Mesothelial cell of epicardium (in vitro differentiated cells): ENCODE measurements at places on chromosomes 2 and 18. TPM values are rescaled to one million over a fixed set of nuclear protein-coding genes. Genes with fewer than 3 reads are reported as not detected.

DNA sequence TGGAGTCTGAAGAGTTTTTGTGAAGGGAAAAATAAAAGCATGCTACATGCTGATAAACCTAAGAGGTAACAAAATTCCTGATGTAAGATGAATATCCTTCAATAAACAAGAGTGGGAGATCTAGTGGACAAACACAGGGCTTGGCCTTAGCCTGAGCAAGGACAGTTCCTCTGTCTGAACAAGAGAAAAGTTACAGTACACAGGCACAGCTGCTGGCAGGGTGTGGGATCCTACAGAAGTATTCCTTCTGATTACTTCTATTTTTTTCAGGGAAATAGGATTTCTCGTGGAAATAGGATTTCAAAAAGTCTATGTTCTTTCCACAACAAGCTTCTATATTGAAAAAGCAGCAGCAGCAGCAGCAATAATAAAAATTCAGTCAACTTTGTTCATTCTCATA lies 54.1 kb downstream of the NBAS start:
- H3K27me3 ChIP-seq = no peaks in the 10 kb centered on the region
- DNase-seq = no peak
- no peak overlapping the region for H3K4me3 ChIP-seq
- peaks cover 2% of the 10 kb centered on the region for H3K4me1 ChIP-seq
- H3K27ac ChIP-seq = no peak overlapping the region
- peaks cover 27% of the 10 kb centered on the region for H3K36me3 ChIP-seq

The SLC4A3 gene
- 23.6 to 25.7 TPM (median 25.7 TPM) in 3 replicates for total RNA-seq

- peaks cover 9% of the 10 kb centered on the region for H3K4me1 ChIP-seq
- peaks cover 13% of the 10 kb centered on the region for H3K27me3 ChIP-seq
- H3K36me3 ChIP-seq = peaks cover 17% of the 10 kb centered on the region
These were observed 7.9 kb downstream of the TMEM198 start for GRCh38 chr2:219551441-219552381.

The DLGAP1 gene
- total RNA-seq = 4.6 to 5.1 TPM (median 4.9 TPM) in 3 replicates

GRCh38 chr2:120258196-120258595 lies 5.5 kb downstream of the RALB start:
- H3K27ac ChIP-seq = peak overlapping the region; percentile 11
- H3K4me3 ChIP-seq = no peak overlapping the region

GRCh38 chr18:22488554-22488953 lies 70.8 kb upstream of the CTAGE1 start:
- H3K27ac ChIP-seq = peak overlapping the region; percentile 17
- H3K36me3 ChIP-seq = no peaks in the 10 kb centered on the region
- H3K27me3 ChIP-seq = no peaks in the 10 kb centered on the region

The FBXO11 gene
- 91.4 to 102 TPM (median 96.6 TPM) in 3 replicates for total RNA-seq

The CHRNG gene
- 0.11 TPM in 1 of 3 replicates, not detected in the others for total RNA-seq

The CHMP3 gene
- 73.5 to 75.8 TPM (median 73.8 TPM) in 3 replicates for total RNA-seq

The YPEL5 gene
- 73.4 to 81.1 TPM (median 79.4 TPM) in 3 replicates for total RNA-seq

GRCh38 chr2:208033701-208034502 lies 8.6 kb upstream of the PLEKHM3 start:
- no peaks in the 10 kb centered on the region for H3K36me3 ChIP-seq
- DNase-seq = no peak
- H3K27ac ChIP-seq = no peak overlapping the region

DNA sequence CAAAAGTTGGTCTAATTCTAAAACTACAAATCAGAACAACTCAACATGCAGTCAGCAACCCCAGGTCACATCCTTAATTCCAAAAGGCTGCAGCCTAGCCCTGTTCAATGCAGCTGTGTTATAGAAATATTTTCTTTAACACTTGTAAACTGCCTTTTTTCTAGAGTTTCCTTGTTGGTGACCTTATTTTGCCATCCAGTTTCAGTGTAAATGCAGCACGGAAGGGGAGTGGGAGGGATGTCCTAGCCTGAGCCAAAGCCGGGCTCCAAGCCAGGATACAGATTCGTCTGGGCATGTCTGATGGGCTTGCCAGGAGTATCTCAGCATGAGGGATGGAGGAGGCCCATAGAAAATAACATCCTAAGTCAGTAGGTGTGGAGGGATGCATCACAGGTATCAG lies 17.7 kb upstream of the SP3 start:
- no peak overlapping the region for H3K4me3 ChIP-seq
- no peaks in the 10 kb centered on the region for H3K27me3 ChIP-seq
- peaks cover 35% of the 10 kb centered on the region for H3K4me1 ChIP-seq
- peak overlapping the region; percentile 84 for H3K27ac ChIP-seq

The ELOA2 gene
- total RNA-seq = not detected in 3 replicates
